Fibroblast of skin of right quadriceps (primary cell): ENCODE measurements at places on chromosomes 11 and 22.
A peak's percentile ranks its signal among the peaks of the same experiment; 100 is the strongest.

- DNase-seq: peak; percentile 85
Measured at GRCh38 chr22:36328635-36329253, 59.0 kb downstream of the MYH9 start.

DNA sequence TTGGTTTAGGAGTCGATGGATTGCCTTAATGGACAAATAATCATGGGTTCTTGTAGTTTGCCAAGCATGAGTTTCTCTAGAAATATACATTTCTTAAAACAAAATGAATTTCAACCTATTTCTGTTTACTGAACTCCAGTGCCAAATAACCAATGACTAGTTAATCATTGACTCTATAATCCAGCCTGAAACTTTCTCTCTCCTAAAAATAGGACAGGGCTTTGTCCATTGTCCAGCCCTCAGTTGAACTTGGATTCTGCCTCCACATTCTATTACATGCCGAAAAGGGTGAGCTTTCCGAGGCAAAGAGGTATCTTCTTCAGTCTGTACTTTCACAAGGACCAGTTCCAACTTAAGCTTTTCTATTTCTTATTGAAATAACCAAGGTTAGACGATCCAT, 23.2 kb upstream of the CAT start:
- no peak for DNase-seq

- DNase-seq: peak; percentile 93
Measured at GRCh38 chr11:88779577-88779976, 286.2 kb downstream of the GRM5 start.

DNA sequence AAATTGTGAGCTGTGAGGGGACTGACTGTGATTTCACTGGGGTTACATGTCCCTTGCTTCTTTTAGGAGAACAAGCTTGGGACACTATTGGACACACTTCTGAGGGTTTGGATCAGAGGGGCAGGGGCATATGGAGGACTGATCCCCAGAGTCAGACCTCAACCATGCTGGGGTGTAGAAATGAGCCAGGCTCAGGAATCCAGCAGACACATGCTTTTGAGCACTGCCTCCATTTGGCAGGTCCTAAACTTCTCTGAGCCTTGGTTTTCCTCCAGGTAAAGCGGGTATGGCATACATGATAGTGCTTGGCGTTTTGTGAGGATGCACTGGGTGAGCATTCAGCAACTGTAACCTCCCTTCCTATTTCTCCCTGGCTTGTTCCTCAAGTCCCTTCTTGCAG, 74.7 kb downstream of the ADAMTS15 start:
- DNase-seq: no peak

- DNase-seq: no peak
Measured at GRCh38 chr11:4825132-4825531, 4.0 kb downstream of the OR51F2 start.

GRCh38 chr22:22432479-22432878, 76.1 kb downstream of the ZNF280B start:
- no peak for DNase-seq

GRCh38 chr11:45374653-45375059, 88.5 kb upstream of the SYT13 start:
- DNase-seq: no peak
